CD4-positive, alpha-beta T cell (primary cell): ENCODE measurements at places on chromosomes 13 and 19. TPM values are rescaled to one million over a fixed set of nuclear protein-coding genes. Genes with fewer than 3 reads are reported as not detected.

Gene ZNF317
- 110 TPM for total RNA-seq

Gene CD320
- total RNA-seq, result 17.1 TPM

Gene ZNF431
- total RNA-seq, result 25.9 TPM

Gene ZNF610
- 0.53 TPM for total RNA-seq

Gene LILRB4
- total RNA-seq, result 0.22 TPM

- H3K27ac ChIP-seq, result no peak overlapping the region
- no peak for DNase-seq
- no peak overlapping the region for H3K4me3 ChIP-seq
- H3K36me3 ChIP-seq, result peaks cover 12% of the 10 kb centered on the region
Measured at GRCh38 chr13:95075506-95075905, 225.7 kb downstream of the ABCC4 start.

DNA sequence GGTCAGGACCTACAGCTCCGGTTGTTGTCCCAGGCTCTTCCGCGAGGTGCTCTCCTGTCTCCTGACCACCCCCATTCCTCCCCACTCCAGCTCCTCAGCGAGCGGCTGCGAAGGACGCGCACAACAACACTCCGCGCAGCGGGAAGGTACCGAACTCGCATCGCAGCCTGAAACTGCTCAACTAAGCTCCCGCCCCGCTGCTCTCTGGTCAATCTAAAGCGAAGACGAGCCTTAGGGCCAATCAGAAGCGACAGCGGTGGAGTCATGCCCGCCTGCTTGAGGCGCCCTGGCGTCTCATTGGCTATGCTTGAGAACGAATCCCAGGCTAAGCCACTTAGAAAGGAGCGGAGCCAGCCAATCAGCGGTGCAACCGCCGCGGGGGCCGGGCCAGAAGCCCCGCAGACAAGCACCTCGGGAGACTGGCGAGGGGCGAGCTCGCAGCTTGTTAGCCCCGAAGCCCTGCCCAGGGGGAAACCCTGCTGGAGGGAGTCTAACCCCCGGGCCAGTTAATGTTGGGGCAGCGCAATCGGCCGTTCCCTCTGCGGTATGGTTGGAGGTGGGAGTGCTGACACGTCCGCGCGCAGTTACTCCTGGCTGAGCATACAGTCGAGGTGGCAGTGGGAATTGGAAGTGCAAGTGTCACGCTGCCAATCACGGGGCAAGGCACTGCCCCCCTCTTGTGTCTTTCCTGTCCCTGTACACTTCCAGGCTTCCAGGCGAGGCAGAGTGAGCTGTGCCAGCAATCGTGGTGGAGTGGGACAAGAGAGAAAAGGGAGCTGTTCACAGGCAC lies 1.9 kb upstream of the ZBTB32 start:
- H3K4me1 ChIP-seq, result peaks cover 19% of the 10 kb centered on the region
- no peaks in the 10 kb centered on the region for H3K36me3 ChIP-seq
- H3K4me3 ChIP-seq, result peak overlapping the region; percentile 83
- peak; percentile 88 for DNase-seq

DNA sequence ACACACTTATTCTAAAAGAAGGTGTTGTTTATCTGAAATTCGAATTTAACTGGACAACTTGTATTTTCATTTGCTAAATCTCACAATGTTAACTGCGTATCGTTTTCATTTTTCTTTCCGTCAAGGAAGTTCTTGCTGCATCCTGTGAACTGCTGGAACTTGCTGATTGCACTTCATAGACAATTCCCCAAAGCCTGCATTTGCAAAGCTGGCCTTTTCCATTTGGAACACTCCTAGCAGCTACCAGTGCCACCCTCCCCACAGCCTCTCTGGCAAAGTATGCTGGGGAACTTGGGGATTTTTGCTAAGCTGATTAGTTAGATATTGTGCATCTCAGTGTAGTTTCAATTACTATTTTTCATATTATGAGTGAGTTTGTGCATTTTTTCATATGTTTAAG lies 20.4 kb upstream of the ARGLU1 start:
- no peak overlapping the region for H3K4me3 ChIP-seq
- no peaks in the 10 kb centered on the region for H3K27me3 ChIP-seq
- H3K4me1 ChIP-seq, result no peaks in the 10 kb centered on the region
- DNase-seq, result no peak
- no peak overlapping the region for H3K27ac ChIP-seq
- H3K36me3 ChIP-seq, result no peaks in the 10 kb centered on the region

DNA sequence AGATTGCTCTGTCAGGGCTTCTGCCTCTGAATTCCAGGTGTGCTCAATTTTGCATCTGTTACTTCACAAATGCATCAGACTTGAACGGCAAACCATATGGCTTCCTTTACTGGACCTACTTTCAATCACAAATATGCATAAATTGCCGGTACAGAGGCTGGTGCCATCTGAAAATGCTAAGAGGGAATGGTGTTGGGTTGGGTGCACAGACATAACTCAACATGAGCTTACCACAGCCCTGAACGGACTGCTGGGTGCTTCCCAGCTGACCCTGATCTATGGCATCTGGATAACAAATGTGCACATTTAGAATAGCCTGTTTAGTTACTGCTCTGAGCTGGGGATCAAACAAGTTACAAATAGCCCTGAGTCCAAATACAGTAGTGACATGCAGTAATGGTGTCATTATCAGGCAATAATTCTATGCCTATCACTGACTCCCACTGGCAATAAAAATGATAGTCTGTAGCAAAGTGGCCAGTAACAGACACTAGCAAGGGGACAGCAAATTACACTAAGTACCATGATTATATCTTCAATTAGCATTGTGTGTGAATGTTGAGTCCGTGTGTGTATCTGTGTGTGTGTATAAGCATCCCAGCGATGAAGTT lies 927.3 kb downstream of the DIAPH3 start:
- no peaks in the 10 kb centered on the region for H3K36me3 ChIP-seq
- DNase-seq, result no peak
- no peak overlapping the region for H3K4me3 ChIP-seq
- no peak overlapping the region for H3K27ac ChIP-seq
- no peaks in the 10 kb centered on the region for H3K4me1 ChIP-seq
